Stimulated activated CD4-positive, alpha-beta T cell treated with anti-CD3 and anti-CD28 coated beads, Interleukin-12 subunit alpha, Interleukin-12 subunit beta, amount 100 ng/mL, for 4 hours (primary cell): ENCODE measurements at places on chromosomes 3 and 15.

DNA sequence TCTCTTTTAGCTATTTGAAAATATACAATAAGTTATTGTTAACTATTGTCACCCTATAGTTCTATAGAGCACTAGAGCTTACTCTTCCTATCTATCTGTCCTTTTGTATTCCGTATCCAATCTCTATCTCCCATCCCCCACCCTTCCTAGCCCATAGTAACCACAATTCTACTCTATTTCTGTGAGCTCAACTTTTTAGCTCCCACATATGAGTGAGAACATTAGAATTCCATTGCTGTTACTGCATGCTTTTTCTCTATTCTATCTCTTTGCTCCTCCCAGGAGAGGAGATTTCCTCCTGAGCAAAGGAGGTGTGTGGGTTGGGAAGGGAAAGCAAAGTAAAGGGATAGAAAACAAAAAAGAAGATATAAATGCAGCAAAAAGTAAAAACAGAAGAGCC is 105.6 kb upstream of the SLC4A7 start:
- DNase-seq, result no peak

GRCh38 chr3:2512881-2513280 is 414.2 kb downstream of the CNTN4 start:
- DNase-seq, result no peak

DNA sequence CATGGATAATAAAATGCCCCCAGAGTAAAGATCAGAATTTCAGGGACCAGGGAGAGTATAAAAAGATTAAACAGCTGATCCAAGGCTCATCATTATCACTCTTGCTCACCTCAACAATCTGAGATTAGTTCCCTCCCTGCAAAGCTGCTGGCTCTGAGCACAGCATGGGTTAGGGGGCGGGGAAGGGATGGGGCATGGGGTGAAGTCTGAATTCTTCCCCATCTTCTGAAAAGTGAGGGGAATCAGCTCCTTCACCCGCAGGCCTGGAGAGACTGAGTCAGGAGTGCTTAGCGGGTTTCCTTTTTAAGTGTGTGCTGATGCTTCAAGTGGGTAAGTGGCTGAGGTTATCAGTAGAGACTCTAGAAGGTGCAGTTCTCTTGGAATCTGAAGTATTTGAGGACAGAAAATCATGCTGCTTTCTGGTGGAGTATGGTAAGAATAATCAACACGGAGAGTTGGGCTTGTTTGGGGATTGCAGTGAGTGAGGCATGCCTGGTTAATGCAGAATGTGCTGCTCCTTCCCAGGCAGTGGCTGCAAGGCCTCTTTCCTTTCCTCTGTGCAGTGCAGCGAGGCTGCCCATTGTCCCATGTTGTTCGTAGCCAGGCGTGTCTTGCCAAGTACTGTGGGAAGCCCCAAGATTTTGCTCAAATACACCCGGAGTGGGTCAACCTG is 59.2 kb upstream of the TRAK1 start:
- DNase-seq, result no peak

- DNase-seq, result no peak
These were observed 109.0 kb upstream of the ADAMTS9 start for GRCh38 chr3:64796607-64797399.

GRCh38 chr15:38024293-38025091 is 90.1 kb downstream of the TMCO5A start:
- no peak for DNase-seq

- DNase-seq, result no peak
These were observed 272.1 kb downstream of the SI start for GRCh38 chr3:164806188-164806587.

- DNase-seq, result no peak
These were observed 86.8 kb downstream of the BFSP2 start for GRCh38 chr3:133486658-133487057.

DNA sequence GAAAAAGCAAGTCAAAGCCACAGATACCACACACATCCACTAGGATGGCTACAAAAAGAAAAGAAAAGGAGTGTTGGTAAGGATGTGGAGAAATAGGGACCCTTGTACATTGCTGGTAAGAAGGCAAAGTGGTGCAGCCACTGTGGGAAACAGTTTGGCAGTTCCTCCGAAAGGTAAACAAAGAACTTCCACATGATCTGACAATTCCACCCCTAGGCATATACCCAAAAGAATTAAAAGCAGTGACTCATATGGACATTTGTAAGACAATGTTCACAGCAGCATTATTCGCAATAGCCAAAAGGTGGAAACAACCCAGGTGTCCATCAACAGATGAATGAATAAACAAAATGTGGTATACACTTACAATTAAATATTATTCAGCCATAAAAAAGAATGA is 22.2 kb upstream of the GMPPB start:
- no peak for DNase-seq

GRCh38 chr15:57203906-57204305 is 172.4 kb upstream of the CGNL1 start:
- DNase-seq, result no peak

DNA sequence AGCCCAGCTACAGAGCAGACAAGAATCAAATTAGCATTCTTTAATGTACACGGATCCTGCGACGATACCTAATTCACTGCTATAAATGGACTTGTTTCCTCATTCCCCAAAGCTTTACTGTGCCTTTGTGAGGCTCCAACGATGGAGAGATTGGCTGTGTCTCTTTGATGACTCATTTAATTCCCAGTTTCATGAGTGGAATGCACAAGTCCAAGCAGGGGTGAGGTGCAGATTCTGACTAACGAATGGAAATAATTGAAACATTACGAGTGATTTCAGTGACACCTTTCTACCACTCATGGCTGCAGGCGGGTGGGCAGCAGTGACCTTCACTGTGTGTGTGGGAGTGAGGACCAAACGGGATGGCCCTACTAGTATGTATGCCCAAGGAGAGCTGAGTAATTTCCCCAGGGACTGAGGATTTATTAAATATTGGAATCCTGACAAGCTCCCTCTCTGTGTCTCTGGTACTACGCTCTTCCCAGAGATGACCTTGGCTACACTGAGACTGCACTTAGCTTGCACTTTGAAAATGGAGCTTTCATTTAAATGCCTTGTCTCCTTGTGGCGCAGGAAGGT is 156.7 kb downstream of the CACNA2D3 start:
- DNase-seq, result no peak

GRCh38 chr15:50881121-50882048 is 27.1 kb upstream of the AP4E1 start:
- no peak for DNase-seq

DNA sequence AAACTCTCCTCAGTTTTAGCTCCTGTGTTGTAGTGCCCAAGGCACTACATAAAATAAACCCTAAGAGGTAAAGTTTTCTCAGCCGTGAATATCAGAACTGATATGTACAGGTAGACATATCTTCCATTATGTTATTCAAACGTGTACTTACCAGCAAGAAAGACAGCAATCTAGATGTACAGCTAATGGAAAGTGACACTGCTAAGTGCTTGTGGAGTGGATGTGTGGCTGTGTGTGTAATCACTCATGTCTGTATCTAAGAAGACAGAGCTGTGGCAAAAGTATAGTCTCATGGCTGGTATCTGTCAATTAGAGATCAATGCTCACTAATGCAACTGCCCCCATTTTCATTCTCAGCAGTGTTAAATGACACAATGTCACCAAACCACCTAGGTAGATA is 101.3 kb downstream of the FMN1 start:
- DNase-seq, result no peak

DNA sequence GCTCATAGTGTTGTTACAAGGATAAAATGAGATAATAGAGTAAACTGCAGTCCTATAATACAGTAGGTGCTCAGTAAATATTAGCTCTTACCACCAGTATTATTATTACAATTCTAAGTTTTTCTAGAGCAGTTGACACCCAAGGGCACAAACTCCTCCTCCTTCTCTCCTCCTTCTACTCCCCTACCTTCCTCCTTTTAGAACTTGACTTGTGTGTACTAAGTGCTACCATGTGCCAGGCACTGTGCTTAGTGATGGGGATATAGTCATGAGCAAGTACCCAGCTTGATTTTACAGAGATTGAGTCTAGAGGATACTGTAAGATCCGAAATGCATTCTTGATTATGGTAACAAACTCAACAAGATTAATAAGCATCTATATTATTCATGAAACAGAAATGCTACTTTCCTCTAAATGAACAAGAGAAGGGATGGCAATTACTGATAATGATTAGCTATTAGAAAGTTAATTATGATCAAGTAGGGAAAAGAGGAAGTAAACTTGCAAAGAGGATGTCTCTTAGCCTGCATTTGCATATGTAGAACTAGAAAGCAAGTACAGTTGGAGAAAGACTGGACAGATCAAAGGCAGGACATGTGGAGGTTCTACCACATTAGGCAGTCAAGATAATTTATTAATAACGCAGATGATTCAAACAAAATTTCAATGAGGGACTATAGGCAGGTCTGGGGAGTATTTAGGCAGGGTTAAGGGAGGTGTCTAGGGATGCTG is 72.3 kb downstream of the CLDN11 start:
- DNase-seq, result no peak

GRCh38 chr3:194755671-194756459 is 70.2 kb downstream of the FAM43A start:
- no peak for DNase-seq

- DNase-seq, result no peak
These were observed 21.1 kb downstream of the PSMD6 start for GRCh38 chr3:64002233-64002632.

GRCh38 chr3:141094790-141095545 is 43.8 kb downstream of the SPSB4 start:
- DNase-seq, result no peak

DNA sequence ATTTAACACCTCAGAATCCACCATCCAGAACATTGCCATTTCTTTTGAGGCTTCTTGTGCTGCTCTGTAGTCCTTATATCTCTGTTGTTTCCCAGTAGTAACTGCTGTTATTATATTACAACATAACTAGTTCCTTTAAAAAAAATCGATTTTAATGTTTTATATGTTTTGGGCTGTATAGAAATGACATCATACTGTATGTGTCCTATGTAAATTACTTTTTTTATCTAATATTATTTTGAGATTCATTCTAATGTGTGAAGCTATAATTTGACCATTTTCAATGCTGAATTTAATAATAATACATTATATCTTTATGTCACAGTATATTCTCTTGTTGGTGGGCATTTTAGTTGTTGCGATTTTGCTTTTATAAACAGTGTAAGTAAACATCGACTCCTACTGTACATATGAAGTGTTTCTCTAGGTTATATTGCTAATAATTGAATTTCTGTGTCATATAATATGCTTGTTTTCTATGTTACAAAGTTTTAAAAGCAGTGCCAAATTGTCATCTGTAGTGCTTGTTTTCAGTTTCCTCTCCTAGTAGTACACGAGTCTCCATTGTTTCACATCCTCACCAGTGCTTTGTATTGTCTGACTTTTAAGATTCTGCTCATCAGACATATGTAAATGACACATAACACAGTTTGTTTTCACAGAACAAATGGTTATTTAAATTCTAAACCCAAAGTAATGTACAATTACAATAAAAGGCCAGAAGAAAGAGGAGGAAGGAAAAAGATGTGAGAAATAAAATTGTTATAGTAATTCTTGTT is 172.0 kb upstream of the LRRFIP2 start:
- no peak for DNase-seq

- DNase-seq, result no peak
These were observed 553.6 kb upstream of the NECTIN3 start for GRCh38 chr3:110518031-110518430.

GRCh38 chr3:46089237-46090011 is 62.1 kb upstream of the XCR1 start:
- no peak for DNase-seq

- no peak for DNase-seq
These were observed 21.2 kb downstream of the ATP11B start for GRCh38 chr3:182814419-182815062.

- DNase-seq, result no peak
These were observed 100.8 kb downstream of the STAC start for GRCh38 chr3:36480911-36481648.

DNA sequence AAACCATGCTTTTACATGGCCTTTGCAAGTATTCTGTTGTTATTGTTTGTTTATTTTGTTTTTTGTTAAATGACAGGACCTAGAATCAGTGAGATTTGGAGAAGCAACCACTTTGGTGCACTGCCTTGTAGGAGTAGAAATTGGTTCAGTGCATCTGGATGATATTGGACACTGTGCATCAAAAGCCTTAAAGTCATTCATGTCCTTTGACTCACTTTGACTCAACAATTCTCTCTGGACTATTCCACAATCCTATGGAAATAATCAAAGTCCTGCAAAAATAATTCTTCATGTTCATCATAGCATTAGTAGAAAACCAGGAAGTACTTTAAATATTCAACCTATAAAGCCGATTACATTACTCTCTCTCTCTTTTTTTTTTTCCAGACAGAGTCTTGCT is 224.8 kb downstream of the ABHD5 start:
- DNase-seq, result no peak

- no peak for DNase-seq
These were observed 192.9 kb downstream of the ADAMTSL3 start for GRCh38 chr15:83846847-83847246.
